ENCODE measurements at places on chromosomes 13 and 19. TPM values are rescaled to one million over a fixed set of nuclear protein-coding genes. Genes with fewer than 3 reads are reported as not detected.

Gene SPACA4
- polyA plus RNA-seq: not detected

Gene CABP5
- polyA plus RNA-seq: not detected

Gene TTC9B
- polyA plus RNA-seq: 0.21 TPM

Gene MUC16
- polyA plus RNA-seq: 1.3 TPM

Gene SULT2A1
- 120 TPM for polyA plus RNA-seq

GRCh38 chr19:18233224-18233825 is 7.1 kb upstream of the PDE4C start:
- H3K27me3 ChIP-seq: peaks cover 4% of the 10 kb centered on the region
- peak; percentile 88 for DNase-seq
- H3K27ac ChIP-seq: no peak overlapping the region

GRCh38 chr13:95564091-95564490 is 11.6 kb downstream of the CLDN10 start:
- no peak overlapping the region for H3K4me3 ChIP-seq
- peaks cover 9% of the 10 kb centered on the region for H3K27me3 ChIP-seq
- DNase-seq: no peak
- no peak overlapping the region for H3K27ac ChIP-seq

GRCh38 chr19:6238256-6238642 is 41.5 kb downstream of the MLLT1 start:
- no peaks in the 10 kb centered on the region for H3K36me3 ChIP-seq
- no peak overlapping the region for H3K27ac ChIP-seq
- H3K4me3 ChIP-seq: no peak overlapping the region
- H3K27me3 ChIP-seq: no peaks in the 10 kb centered on the region
- peaks cover 14% of the 10 kb centered on the region for H3K4me1 ChIP-seq

DNA sequence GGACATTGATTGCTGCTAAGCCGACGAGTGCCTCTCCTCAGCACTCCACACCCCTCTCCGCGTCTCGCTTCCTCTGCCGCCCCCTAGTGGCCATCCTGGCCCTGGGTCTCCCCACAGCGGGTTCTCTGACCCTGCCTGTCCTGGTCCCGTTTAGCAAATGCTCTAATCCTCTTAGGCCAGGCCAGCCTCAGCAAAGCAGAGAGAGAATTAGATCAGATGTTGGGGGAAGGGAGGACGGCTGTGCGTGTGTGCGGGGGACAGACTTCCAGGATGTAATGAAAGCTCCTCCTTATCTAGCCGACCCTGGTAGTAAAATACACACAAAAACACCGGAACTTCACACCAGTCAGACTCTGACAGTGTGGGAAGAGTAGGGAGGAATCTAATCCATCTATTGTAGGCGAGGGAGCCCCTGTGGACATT is 4.5 kb downstream of the TPRX2 start:
- H3K36me3 ChIP-seq: no peaks in the 10 kb centered on the region
- H3K4me1 ChIP-seq: no peaks in the 10 kb centered on the region
- peak; percentile 92 for DNase-seq
- H3K27ac ChIP-seq: no peak overlapping the region

DNA sequence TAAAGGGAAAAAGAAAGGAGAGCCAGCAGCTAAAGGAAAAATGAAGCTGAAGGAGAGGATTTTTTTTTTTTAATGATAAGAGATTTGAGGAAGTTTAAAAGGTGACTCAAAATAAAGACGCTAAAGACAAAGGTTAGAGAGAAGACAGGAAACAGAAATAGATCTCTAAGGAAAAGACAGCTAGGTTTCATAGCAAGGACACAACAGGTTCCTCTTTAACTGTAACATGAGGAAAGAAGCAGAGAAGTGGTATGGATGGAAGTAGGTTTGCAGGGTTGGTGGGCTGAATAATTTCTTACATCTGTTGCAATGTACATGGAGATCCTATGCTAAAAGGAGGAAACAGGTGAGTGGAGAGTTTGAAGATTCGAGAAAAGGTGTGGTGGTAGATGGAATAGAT is 107.5 kb downstream of the MYCBP2 start:
- H3K27me3 ChIP-seq: no peaks in the 10 kb centered on the region
- no peaks in the 10 kb centered on the region for H3K36me3 ChIP-seq
- H3K27ac ChIP-seq: no peak overlapping the region
- H3K4me1 ChIP-seq: no peaks in the 10 kb centered on the region

- no peaks in the 10 kb centered on the region for H3K36me3 ChIP-seq
- no peaks in the 10 kb centered on the region for H3K27me3 ChIP-seq
- DNase-seq: no peak
- no peaks in the 10 kb centered on the region for H3K4me1 ChIP-seq
Observed at GRCh38 chr19:8089664-8090601, 37.4 kb downstream of the CCL25 start.

Measured in hepatocyte (in vitro differentiated cells).